ENCODE measurements at places on chromosomes 4 and X.

DNA sequence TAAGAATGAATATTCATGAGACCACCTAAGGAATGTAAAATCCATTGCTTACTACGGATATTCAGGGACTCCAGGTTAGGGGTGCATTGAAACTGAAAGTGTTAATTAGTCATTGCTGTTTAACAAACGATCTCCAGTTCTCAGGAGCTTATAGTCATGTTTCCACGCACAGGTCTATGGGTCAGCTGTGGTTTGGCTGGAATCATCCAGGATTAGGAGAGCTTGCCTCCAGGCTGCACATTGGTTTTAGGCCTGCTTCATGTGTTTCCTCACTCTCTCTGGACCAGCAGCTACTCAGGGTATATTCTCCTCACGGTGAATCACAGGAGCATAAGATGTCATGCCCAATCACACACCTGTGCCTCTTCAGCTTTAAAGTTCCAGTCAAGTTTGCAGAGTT lies 98.9 kb downstream of the ATXN3L start:
- DNase-seq: no peak

DNA sequence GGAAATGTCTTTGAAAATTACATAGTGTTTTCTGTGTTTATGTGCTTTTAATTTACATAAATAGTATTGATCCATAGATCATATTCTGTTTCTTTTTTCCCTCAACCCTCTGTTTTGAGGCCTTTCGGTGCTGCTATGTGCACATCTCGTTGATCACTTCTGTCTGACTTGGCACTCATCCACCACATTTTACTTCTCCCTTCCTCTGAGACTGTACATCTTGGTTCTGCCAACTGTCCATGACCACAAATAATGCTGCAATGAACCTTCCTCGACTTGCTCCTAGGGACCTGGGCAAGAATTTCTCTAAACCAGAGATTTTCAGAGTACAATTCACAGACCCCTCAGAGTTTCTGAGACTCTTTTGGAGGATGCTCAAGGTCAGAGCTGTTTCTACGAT lies 74.4 kb downstream of the RTL5 start:
- DNase-seq: no peak

DNA sequence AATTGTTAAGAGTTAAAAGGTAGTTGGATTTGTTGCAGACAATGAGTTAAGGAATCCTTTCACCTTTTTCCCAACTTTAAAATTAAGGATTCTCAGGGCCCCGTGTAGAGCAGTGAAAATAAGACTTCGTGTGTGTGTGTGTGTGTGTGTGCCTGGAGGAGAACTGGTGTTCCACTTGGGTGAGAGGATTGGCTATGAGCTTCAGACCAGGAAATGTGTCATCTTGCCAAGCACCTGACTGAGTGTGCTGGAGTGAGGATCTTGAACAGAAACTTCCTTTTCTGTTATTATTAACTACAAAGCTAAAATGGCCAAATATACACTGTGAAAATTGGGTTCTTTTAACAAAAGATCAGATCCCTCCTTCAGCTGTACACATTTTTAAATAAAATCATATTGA lies 113.1 kb upstream of the VCX2 start:
- DNase-seq: no peak

DNA sequence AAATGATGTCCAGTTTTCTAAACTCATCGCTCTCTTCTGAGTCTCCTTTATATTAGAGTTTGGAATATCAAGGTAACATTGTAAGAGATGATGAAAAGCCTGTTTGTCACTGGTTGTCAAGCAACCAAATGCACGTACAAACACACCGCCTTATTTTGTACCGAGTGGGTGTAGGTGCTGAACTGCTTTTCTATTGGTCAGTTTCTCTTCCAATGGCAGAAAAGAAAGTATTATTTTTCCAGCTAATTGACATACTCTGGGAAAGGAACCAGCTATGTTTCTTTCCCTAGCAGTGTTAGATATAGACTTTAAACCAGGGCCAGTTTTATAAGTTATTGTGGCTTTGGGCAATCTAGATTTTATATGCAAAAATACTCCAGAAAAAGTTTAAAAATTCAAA lies 6.6 kb upstream of the PPM1K start:
- DNase-seq: peak; percentile 16

DNA sequence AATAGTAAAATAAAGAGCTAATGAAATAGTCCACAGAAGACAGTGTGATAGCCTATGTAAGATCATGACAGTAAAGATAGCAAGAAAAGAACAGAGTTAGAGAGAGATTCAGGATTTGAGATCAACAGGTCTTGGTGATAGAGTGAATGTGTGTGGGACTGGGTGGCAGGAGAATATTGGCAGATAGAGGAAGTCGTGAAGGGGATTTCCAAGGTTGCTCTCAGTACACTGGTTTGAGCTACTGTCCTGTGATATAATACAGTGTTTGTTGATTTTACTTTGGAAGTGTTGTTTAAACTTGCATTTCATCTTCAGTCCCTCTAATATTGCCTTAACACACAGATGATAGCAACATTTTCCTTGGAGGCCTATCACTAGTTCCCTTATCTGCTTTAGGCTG lies 44.1 kb downstream of the DTHD1 start:
- no peak for DNase-seq

- no peak for DNase-seq
Measured at GRCh38 chr4:36325926-36326325, 44.5 kb downstream of the DTHD1 start.

DNA sequence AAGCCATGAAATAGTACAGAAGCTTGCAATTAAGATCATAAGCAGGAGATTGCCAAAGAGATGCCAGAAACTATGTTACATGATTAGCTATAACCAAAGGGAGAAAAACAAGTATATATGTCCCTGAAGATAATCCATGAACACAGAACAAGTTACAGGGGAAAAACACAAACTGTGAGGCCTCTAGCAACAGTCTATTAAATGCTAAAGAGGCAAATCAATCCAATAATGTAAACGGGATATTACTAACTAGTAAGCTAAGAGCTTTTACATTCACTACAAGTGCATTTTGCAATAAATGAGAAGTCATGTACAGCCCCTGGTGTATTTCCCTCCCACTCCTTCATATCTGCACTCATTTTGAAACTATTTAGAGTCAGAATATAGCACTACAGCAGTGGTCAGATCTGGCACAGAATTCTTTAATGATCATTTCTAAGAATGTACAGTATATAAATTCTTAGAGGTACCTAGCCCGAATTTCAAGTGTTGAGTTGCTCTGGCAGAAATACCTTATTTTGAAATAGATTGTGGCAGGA lies 449.8 kb upstream of the SMIM31 start:
- no peak for DNase-seq

DNA sequence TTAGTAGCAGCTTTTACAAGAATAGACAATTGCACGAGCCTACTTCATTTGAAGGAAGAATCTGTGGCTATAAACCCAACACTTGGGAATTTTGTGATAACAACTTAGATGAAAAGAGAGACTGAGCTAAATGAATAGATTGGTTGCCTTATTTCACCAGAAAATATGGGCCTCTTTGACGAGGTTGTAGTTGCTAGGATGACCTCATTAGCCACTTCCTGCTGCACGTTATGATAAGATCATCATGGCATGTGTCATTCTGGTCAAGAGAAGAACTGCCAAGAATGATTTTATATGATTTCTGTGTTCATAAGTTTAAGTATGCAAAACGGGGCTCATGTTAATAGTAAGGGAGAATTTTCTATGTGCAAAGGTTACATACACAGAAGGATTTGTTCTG lies 321.9 kb upstream of the GIMD1 start:
- DNase-seq: no peak

Data from SK-N-DZ (cell line).